ENCODE measurements at places on chromosomes 3 and 15.

DNA sequence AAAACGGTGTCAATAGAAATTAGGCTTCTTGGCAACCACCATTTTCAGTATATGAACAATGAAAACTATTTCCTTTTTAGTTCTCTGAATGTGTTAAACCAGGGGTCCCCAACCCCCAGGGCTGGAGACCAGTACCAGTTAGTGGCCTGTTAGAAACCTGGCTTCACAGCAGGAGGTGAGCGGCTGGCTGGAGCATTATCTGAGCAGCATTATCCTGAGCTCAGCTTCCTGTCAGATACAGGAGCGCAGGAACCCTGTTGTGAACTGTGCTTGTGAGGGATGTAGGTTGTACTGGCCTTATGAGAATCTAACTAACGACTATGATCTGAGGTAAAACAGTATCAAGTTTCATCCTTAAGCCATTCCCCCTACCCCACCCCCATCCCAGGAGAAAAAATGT lies 328.7 kb downstream of the ZBBX start:
- no peak for DNase-seq

DNA sequence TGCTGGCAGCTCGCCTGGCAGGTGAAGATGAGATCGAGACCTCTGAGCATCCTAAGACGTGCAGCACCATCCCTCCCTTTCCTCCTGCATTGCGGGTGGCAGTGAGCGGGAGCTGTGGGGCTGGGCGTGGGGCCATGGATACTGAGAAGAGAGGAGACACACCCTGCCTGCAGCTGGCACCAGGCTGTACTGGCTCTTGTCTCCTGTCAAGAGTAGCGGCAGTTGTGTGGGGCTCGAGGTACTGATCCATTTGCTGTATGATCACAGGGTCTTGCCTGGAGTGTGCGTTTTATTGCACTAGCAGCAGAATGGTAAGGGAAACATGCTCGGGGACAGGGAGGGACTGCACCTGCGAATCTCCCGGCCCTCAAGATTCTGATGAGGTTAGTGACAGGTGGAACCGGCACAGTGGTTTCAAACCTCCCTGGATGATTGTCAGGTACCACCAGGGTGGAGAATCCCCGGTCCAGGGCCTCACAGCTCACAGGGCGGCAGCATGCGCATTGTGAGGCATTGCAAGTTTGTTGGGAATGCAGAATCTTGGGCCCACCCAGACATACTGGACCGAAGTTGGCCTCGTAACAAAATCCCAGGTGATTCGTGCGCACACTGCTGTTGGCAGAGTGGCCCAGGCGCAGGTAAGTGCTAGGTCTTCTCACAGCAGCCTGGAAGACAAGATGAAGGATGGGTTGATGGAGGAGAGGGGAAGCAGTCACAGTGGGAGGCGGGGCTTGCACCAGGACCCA lies 14.1 kb downstream of the SYNM start:
- DNase-seq = no peak

GRCh38 chr3:152258448-152259393 lies 10.0 kb upstream of the MBNL1 start:
- no peak for DNase-seq

DNA sequence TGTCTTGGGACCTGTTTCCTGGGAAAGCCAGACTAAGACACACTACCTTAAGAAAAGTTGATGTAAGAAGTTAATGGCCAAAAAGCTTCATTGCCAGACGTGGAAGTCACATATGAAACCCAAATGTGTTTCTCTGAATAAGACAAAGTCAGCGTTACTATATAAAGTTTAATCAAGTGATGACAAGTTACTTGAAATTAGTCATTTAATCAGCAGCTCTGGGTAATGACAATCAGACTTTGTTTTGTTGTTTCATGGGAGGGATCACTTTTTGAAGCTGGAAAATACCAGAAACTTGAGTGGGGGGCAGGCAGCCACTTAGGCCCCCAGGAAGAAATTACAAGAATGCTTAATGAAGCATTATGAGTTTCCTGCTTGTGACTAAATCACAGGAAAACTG lies 218.6 kb downstream of the PTPRG start:
- no peak for DNase-seq

DNA sequence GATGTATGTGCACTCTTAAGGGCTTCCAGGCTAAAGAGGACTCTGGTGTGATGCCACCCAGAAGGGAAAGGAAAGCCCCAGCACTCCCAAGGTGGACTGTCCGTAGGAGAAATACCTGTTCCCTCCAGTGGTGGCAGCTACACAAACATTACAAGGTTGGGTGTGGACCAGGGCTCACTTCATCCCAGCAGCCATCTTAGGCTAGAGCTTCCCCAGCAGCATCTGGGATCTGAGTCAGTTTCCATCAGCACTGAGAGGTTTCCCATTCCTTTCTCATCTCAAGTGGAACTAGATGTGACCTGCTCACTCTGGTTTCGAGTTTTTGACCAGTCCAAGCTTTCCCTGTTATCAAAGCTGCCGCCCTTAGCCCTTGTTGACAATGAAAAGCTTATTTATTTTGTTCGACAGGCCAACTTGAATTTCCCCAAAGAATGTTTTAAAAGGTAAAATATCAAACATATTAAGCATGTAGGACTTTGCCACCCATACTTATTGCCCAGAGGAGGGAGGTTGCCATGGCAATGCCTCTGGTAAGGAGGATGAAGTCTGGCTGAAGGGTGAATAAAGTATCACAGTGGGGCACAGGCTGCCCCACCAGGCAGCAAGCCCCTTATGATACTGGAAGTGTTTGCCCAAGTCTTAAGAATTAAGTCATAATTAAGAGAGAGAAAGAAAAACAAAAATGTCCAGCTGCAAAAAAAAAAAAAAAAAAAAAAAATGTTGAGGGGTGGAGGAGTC lies 28.9 kb downstream of the CLDN18 start:
- no peak for DNase-seq

GRCh38 chr3:37028329-37028728 lies 35.0 kb downstream of the MLH1 start:
- DNase-seq = no peak

Measured in NCI-H1694 treated with DMSO at 0.1 percent for 48 hours (cell line).